ENCODE measurements at places on chromosomes 13 and 19. TPM values are rescaled to one million over a fixed set of nuclear protein-coding genes. Genes with fewer than 3 reads are reported as not detected.

GRCh38 chr13:35716729-35717128 lies 240.2 kb upstream of the MAB21L1 start:
- DNase-seq: no peak
- H3K36me3 ChIP-seq: no peaks in the 10 kb centered on the region
- H3K27me3 ChIP-seq: no peaks in the 10 kb centered on the region
- no peak overlapping the region for H3K4me3 ChIP-seq

- no peaks in the 10 kb centered on the region for H3K27me3 ChIP-seq
- H3K4me1 ChIP-seq: no peaks in the 10 kb centered on the region
- no peak overlapping the region for H3K27ac ChIP-seq
- DNase-seq: peak; percentile 77
These were observed 829 bp downstream of the KCNC3 start for GRCh38 chr19:50328224-50328872.

DNA sequence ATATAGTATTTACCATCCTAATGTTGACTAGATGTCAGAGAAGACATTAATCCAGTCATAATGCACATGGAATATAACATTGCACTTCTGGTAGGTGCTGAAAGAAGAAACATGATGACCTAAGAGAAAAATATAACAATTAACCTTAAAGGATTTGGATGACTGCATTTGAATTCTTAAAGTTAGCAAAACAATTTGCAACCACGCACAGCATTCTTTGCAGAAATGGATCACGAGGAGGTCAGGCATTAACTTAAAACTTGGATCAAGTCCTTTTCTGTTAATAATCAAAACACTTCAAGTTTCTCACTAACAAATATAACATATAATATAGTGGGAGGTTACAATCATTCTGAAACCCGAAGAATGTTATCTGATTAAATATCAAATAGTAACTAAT lies 525.0 kb upstream of the SLITRK6 start:
- H3K27ac ChIP-seq: no peak overlapping the region
- H3K4me1 ChIP-seq: no peaks in the 10 kb centered on the region
- H3K36me3 ChIP-seq: no peaks in the 10 kb centered on the region

Gene CEACAM7
- total RNA-seq: not detected

Gene KL
- total RNA-seq: 2.4 TPM

DNA sequence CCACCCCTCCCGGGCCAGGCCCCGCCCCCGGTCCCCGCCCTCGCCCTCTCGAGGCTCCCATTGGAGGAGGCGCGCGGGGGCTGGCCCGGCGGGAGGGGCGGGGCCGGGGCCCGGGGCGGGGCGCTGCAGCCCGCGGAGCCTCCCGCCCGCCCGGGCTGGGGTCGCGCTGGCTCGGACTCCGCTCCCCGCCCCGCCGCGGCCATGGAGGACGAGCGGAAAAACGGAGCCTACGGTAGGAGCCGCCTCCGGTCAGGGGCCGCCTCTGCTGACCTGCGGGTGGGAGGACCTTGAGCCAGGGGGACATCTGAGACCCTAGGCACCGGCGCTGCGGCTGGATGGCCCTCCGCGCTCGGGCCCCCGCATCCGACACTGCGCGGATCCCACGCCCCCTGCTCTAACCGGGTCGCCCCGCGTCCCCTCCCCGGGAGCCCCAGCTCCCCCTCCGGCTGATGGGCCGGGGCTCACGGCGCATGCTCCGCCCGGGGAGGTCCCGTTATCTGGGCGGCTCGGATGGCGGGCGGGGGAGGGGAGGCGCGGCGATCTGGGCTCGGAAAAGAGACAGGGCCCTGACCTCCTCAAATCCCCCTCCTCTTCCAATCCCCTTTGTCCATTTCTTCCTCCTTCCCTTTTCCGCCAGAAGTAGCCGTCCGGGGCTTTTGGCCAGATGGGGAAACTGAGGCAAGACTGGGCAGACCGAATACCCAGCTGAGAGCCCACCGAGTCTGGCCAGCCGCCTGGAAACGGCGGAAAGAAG lies 15.4 kb upstream of the AP1M2 start:
- no peaks in the 10 kb centered on the region for H3K27me3 ChIP-seq
- H3K4me3 ChIP-seq: peak overlapping the region; percentile 99
- peak overlapping the region; percentile 96 for H3K27ac ChIP-seq
- H3K4me1 ChIP-seq: peaks cover 4% of the 10 kb centered on the region
- peak; percentile 94 for DNase-seq
- no peaks in the 10 kb centered on the region for H3K36me3 ChIP-seq
